ENCODE measurements at places on chromosomes 6 and 20.

GRCh38 chr6:1611322-1611571, 1.5 kb downstream of the FOXC1 start:
- DNase-seq: no peak

GRCh38 chr6:100322886-100323285, 141.8 kb downstream of the SIM1 start:
- no peak for DNase-seq

DNA sequence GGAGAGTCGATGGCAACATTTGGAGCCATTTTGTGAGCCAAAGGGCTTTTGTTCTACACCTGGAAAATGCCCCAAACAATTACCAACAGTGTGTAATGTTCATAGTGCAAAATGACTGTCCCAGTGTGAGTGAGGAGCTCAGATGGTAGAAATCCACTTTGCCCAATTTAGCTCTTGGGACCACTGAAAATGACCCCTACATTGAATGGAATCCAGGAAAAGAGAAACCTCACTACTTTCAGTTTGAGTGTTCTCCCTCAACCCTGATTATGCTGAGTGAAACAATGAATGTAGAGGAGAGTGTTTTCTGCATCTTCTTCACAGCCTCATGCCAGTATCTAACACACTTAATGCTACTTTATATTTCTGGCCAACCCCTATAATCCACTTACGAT, 84.9 kb upstream of the NRN1 start:
- no peak for DNase-seq

DNA sequence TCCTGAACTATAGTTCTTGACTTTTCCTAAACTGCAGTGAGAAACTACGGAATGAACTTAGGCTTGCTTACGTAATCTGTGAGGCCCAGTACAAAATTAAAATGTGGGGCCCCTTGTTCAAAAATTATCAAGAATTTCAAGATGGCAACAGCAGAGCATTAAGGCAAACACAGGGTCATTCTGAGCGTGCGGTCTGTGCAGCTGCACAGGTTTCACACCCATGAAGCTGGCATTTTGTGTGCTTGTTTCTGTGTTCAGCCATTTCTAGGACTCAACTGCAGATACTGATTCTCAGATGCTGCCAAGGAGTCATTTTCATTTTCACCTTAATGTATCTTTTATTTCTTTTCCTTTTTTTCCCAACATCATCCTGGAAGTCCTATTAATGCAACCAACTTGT, 49.6 kb upstream of the HBS1L start:
- DNase-seq: no peak

- no peak for DNase-seq
Measured at GRCh38 chr6:13831615-13832014, 17.3 kb upstream of the MCUR1 start.

- DNase-seq: no peak
Measured at GRCh38 chr6:71181565-71181964, 107.0 kb upstream of the OGFRL1 start.

DNA sequence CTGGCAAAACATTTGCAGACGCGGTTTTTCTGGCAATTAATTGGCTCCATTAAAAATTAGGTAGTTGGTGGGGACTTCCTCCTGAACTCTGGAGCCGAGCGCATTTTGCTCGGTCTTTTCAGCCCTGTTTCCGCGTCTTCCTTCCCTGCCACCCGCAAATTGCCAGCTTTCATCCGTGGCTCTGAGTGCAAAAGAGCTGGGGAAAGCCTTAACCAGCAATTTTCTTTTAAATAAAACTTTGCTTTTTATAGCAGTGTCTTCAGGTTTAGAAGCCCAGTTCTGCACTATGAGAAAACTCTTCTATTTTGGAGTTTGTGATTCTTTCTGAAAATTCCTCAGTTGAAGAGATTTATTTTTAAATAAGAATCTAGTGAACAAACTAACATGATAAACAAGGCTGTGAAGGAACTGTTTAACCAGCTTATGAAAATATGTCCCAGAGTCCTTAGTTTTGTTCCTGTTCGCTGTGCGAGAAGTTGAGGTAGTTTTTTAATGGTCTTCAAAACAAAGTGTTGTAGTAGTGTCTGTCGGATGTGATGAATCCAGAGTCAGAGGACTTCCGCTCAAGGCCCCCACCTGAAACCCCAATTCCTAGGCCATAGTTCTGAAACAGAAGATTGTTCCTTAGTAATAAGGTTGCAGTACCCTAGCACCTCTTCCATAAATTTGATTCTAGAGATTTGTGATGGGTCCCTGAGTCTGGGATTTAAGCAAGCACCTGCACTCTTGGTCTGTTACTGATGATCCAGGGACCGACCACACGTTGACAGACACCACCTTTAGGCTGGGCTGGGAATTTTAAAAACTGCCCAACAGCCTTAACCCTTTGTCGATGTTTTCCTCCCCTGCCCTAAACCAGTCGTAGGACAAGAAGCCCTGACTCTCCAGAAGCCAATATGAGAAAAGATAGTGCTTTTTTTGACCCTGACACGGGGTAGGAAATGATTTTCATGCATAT, 950 bp downstream of the KCTD20 start:
- peak; percentile 10 for DNase-seq

GRCh38 chr20:48919882-48920526, 1.5 kb upstream of the ARFGEF2 start:
- DNase-seq: no peak

GRCh38 chr6:82348130-82348529, 15.5 kb upstream of the TPBG start:
- no peak for DNase-seq

- DNase-seq: no peak
Measured at GRCh38 chr20:43694763-43695162, 27.8 kb downstream of the MYBL2 start.

- DNase-seq: no peak
Measured at GRCh38 chr6:36867471-36868224, 7.0 kb downstream of the PPIL1 start.

- no peak for DNase-seq
Measured at GRCh38 chr6:149270616-149271015, 46.9 kb upstream of the TAB2 start.

GRCh38 chr20:18904192-18904591, 90.6 kb downstream of the SCP2D1 start:
- no peak for DNase-seq

- no peak for DNase-seq
Measured at GRCh38 chr20:58044931-58045555, 183.4 kb downstream of the ANKRD60 start.

DNA sequence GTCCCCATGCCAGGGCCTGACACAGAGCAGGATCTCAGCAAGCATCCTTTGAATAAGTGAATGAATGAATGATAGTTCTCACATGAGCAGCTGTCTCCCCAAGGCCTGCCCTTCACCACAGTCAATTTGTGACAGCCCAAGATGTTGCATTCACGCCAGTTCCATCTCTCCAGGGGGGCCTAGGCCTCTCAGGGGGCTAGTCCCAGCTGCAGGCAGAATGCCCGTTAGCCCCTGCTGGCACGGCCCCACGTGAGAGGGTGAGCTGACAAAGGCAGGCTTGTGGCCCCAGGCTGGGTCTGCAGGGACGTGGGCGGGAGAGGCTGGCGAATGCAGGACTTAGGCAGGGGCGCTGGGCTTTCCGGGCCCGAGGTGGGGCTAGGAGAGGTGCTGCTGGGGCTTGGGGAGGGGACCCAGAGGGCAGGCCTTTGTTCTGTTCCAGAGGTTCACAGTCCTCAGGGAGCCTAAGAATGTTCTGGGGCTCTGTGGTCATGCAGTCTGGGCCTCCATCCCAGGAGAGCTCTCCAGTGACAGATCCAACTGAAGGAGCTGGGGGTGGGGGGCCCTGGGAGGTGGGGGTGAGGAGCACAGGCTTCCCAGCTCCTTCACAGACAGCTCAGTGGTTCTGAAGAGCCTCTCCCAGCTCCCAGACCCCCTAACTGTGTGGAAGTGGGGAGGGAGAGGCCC, 30.5 kb upstream of the TLDC2 start:
- no peak for DNase-seq

GRCh38 chr6:100296810-100297544, 167.7 kb downstream of the SIM1 start:
- no peak for DNase-seq

- DNase-seq: no peak
Measured at GRCh38 chr20:15141861-15142260, 804.4 kb upstream of the FLRT3 start.

DNA sequence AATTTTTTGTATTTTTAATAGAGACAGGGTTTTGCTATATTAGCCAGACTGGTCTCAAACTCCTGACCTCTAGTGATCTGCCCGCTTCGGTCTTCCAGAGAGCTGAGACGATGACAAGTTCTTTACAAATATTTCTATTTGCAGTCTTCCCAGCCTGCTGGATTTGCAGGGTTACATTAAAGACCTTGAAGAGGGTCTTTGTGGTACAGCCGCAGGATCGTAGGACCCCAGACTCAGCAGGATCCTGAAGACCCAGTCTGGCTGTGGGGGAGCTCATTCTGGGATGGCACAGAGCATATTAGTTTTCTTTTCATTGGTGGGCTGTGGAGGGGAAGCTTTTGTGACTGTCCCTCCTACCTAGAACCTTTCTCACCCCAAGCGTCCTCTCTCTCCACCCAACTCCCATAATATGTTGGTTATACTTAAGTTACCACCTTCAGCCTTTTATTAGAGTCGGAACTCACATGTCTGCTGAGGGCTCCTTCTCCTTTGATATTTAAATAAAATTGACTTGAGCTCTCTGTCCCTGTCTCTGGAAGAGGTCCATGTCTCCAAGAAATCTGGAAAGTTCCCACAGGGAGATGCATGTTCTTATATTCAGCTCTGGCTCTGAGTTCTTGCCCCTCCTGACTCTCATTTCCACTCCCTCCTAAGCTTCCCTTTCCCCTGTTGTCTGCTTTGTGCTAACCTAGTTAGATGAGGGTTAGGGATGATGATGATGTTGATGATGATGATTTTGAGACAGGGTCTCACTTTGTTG, 72.0 kb downstream of the TIAM2 start:
- DNase-seq: no peak

GRCh38 chr6:124956018-124956417, 6.2 kb upstream of the RNF217 start:
- DNase-seq: no peak

DNA sequence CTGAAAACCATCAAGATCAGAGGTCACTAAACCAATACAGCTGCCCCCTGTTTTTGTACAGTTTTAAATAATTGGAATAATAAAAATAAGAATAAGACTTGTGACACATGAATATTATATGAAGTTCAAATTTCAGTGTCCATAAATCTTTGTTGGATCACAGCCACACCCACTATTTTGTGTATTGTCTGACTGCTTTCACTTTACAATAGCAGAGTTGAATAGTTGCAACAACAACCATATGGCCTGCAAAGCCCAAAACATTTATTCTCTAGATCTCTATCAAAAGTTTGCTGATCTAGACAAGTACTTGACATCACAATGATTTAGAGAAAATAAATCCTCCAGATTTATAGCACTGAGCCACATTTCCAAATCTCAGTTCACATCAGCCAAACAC, 73.6 kb downstream of the SPTLC3 start:
- DNase-seq: no peak

GRCh38 chr20:9195031-9195430, 126.1 kb downstream of the PLCB4 start:
- DNase-seq: no peak

DNA sequence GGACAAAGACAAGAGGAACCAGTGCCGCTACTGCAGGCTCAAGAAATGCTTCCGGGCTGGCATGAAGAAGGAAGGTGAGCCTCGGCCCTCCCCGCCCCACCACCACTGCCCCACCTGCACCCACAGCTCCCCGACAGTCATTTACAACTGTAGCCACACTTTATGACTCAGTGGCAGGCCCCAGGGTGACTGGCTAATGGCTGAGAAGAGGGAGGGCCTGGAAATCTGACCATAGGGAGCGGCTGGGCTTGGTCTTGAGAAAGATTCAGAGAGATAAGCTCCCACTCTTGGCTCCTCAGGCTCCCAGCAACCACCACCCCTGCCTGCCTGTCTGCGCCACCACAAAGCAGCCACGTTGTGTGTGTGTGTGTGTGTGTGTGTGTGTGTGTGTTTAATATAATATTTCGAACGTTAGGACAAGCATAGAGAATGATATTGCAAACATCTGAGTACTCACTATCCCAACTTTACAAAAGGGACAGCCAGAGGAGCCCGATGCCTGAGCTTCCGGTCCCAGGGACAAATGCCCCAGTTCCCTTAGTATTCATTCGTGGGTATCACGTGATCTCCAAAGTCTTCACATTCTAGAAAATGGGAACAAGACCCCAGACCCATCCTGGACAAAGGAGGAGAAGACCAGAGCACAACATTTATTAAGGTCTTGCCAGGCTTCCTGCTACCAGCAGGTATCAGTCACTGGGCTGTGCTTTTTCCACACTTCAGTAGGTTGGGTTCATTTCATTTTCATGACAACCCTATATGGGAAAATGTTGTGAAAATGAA, 52.1 kb downstream of the HNF4A start:
- no peak for DNase-seq

- DNase-seq: no peak
Measured at GRCh38 chr6:50826037-50826761, 7.5 kb downstream of the TFAP2B start.

GRCh38 chr6:46749731-46750130, 3.0 kb downstream of the ANKRD66 start:
- DNase-seq: no peak

GRCh38 chr20:10404959-10405530, 29.0 kb downstream of the MKKS start:
- no peak for DNase-seq

DNA sequence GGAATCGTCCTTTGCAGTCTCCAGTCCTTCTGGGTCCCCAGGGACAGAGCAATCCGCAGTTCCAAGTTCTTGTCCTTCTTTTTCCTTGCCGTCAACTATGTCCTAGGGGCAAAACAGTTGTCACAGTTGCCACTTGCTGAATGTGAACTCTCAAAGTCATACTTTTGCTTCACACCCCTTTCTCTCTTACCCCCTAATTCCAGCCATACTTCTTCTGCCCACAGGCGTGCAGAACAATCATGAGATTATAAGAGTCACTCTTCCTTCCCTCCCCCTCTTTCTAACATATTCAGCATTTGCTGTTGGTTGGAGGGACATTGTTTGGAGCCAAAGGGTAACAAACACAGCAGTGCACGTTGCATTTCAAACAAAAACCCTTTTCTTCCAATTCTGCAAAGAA, 74.4 kb downstream of the BCAS1 start:
- no peak for DNase-seq

DNA sequence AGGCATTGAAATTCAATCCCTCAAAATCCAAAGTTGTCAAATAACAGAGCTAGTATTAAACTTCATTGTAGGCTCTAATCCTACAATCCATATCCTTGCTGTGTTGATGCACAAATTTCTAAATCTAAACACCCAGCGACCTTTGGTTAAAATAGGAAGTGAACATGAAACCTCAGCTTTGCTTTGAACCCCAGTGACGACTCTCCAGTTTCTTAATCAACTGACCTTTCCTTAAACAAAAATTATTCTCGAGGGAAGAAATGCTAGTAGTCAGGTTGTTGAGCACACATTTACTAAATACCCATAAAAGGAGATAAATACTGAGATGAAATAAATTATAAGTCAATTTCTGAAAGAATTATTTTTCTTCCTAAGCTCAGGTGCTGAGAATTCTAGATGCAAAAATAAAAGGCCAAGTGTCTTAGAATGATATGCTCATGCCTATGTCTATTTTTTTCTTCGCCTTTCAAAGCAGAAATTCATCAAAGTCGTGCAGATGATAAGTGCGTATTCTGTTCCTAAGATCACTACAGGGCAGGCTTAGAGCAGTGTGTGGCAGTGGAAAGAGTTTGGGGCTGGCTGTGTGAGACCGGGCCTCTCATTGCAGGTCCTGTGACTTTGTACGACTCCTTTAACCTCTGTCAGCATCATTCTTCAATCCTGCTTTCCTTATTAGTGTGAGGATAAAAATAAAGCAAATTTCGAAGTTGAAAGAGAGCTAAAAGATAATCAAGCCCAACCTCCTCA, 208.7 kb downstream of the PRL start:
- no peak for DNase-seq

All from activated CD4-positive, alpha-beta T cell treated with anti-CD3 and anti-CD28 coated beads, Interleukin-2, amount 10 ng/mL, durations not matched to agents 7 days and 5 days (primary cell).